ENCODE measurements at places on chromosomes 3 and 15.
A peak's percentile ranks its signal among the peaks of the same experiment; 100 is the strongest.

DNA sequence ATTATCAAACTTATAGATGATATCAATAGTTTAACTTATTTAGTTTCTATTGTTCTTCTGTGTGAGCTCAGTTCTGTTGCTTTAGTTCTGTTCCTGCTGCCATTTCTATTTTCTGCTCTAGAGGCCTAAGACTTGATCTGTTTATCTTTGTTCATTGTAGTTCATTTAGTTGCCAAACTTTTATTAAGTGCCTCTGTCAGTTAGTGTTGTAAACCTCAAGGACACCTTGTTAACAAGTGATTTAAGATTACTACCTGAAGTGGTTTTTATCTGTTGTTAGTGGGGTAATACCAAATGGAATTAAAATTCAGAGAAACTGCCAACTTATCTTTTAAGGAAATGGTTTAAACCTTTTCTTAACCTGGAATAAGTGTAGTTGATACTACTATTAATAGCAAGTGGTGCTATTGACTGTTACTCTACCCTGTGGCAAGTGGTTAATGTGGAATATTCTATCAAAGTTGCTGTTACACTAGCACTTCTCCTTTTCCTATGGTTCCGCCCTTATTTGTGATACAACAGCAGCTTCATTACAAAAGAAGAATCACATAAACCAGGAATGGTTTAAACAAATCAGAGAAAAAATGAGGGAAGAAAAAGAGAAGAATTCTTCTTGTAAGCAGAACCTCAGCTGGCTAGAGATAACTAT, 500.6 kb upstream of the GOLIM4 start:
- no peaks in the 10 kb centered on the region for H3K4me1 ChIP-seq
- H3K27me3 ChIP-seq = no peaks in the 10 kb centered on the region
- no peak overlapping the region for H3K27ac ChIP-seq

- H3K4me3 ChIP-seq = no peak overlapping the region
- no peak for DNase-seq
- H3K27ac ChIP-seq = no peak overlapping the region
- peaks cover 12% of the 10 kb centered on the region for H3K36me3 ChIP-seq
- peaks cover 5% of the 10 kb centered on the region for H3K4me1 ChIP-seq
- H3K27me3 ChIP-seq = peaks cover 26% of the 10 kb centered on the region
Observed at GRCh38 chr3:183259621-183260020, 6.6 kb downstream of the B3GNT5 start.

- H3K27ac ChIP-seq = no peak overlapping the region
- no peak for DNase-seq
- H3K4me1 ChIP-seq = peaks cover 3% of the 10 kb centered on the region
- H3K27me3 ChIP-seq = peaks cover 52% of the 10 kb centered on the region
- H3K4me3 ChIP-seq = no peak overlapping the region
Observed at GRCh38 chr15:88391700-88392099, 75.5 kb downstream of the MRPL46 start.

DNA sequence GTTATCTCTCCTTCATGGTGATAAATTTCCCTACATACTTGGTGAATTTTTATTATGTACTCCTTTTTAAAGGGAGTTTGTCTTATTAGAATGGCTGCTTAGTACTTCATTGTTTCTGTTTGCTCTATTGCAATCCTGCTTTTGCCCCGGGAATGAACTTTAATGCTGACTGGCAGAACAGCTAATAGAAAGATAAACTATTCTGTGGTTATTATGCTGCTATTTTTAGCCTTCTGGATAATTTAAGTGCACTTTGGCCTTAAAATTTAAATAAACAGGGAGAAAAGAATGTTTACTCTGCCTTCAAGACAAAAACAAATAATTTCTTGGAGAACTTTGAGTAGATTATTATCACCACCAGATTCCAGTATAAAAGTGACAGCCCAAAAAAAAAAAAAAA, 413.8 kb upstream of the CCDC54 start:
- H3K36me3 ChIP-seq = no peaks in the 10 kb centered on the region
- no peak overlapping the region for H3K4me3 ChIP-seq
- H3K27me3 ChIP-seq = peaks cover 6% of the 10 kb centered on the region
- H3K27ac ChIP-seq = no peak overlapping the region
- no peaks in the 10 kb centered on the region for H3K4me1 ChIP-seq

DNA sequence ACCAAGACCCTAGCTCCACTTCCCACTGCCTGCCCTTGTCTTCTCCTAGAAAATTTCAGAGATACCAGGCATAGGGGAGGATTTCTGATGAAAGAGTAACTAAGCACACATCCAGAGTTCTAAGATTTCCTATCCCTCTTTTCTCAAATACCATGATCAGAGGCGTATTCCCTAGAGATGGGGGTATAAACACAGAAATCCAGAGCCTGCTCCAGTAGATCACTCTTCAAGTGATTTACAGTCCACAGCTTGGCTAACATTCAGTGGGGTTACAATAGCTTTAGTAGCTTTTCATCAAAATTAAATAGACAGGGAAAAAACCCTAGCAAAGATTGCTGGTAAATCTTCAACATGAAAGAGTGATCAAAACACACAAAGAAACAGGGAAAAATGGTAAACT, 800.7 kb upstream of the GRM7 start:
- H3K36me3 ChIP-seq = no peaks in the 10 kb centered on the region
- no peak for DNase-seq
- H3K4me3 ChIP-seq = no peak overlapping the region

DNA sequence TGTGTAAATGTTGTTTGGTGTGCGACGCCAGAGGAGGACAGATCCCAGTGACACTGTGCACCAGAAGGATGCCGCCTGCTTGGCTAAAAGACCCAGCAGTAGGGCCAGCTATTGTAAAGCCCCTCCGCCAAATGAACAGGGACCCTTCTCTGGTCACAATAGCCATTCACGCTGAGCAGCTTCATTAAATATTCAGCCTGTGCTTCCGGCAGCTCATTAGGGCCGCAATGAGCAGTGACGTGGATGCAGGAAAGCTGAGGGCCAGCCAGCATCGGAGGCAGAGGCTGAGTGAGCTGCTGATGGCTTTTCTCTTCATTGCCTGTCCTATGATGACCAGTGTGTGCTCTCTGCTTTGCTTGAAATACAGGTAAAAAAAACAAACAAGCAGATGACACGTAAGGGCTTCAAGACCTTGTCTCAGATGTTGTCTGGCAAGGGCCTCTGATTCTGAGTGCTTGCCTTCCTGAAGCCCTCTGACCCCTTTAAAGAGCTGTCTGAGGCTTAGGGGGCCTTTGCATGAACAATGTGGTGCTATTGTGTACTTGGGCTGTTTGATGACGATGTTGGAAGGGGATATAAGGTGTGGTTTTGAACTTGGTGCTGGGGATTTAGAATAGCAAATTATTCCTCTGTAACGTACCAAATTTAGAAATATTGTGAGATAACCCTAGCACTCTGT, 130.4 kb downstream of the FEZF2 start:
- peaks cover 3% of the 10 kb centered on the region for H3K4me1 ChIP-seq
- H3K27me3 ChIP-seq = peaks cover 16% of the 10 kb centered on the region

- H3K27ac ChIP-seq = no peak overlapping the region
- H3K27me3 ChIP-seq = no peaks in the 10 kb centered on the region
- no peak for DNase-seq
- H3K4me3 ChIP-seq = no peak overlapping the region
Observed at GRCh38 chr3:56833022-56833421, 31.3 kb upstream of the ARHGEF3 start.

GRCh38 chr3:81638480-81638879, 123.0 kb downstream of the GBE1 start:
- no peak for DNase-seq
- no peak overlapping the region for H3K27ac ChIP-seq
- H3K4me1 ChIP-seq = no peaks in the 10 kb centered on the region
- no peaks in the 10 kb centered on the region for H3K27me3 ChIP-seq
- no peak overlapping the region for H3K4me3 ChIP-seq
- peaks cover 2% of the 10 kb centered on the region for H3K36me3 ChIP-seq

- H3K27ac ChIP-seq = no peak overlapping the region
- H3K4me3 ChIP-seq = no peak overlapping the region
- peaks cover 84% of the 10 kb centered on the region for H3K27me3 ChIP-seq
- no peak for DNase-seq
- peaks cover 3% of the 10 kb centered on the region for H3K36me3 ChIP-seq
Observed at GRCh38 chr3:64489361-64490044, 198.3 kb downstream of the ADAMTS9 start.

DNA sequence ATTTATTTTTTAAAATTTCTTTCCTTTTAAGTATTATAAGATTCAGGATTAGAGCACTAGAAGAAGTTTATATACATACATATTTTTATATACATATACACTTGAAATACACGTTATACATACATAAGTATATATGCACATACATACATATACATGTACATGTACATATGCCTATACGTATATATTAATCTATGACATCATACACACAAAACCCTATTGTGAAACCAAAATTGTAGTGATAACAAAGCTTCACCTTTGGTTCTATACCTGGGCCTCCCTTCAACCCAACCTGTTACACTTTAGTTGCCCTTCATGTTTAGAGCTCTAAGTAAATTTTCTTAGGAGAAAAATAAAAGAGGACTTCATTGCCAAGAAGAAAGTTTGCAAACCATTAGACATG, 17.0 kb downstream of the AADACL2 start:
- no peak overlapping the region for H3K27ac ChIP-seq
- no peak overlapping the region for H3K4me3 ChIP-seq
- no peaks in the 10 kb centered on the region for H3K4me1 ChIP-seq

DNA sequence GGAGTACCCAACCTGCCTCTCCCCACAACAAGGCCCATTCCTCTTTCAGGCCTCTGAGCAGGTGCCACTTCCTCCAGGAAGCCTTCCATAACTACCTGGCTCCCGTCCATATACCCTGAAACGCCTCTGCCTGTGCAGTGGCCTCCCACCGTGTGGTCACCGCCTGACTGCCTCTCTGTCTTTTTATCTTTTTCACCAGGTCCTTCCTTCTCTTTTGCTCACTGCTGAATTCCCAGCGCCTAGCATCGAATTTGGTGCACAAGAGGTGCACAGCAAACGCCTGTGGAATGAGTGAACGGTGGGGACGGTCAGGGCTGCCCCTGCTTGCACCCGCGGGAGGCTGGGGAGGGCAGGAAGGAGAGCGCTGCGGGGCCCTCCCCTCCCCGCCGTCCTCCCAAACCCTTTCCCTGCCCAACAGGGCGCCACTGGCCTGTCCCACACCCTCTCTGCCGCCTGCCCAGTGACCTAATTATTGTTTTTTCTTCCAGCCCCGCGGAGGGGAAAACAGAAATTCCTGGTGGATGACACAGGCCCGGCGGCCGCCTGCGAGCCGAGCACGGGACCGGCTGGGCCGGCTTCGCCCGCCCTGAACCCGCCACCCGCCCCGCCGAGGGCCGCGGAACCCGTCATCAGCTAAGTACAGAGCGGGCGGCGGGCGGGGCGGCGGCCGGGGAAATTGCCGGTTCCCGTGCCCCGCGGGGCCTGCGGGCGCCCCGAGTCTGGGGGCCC, 140.1 kb downstream of the SMAD6 start:
- H3K36me3 ChIP-seq = peaks cover 13% of the 10 kb centered on the region
- H3K27me3 ChIP-seq = peaks cover 59% of the 10 kb centered on the region
- H3K27ac ChIP-seq = no peak overlapping the region
- H3K4me1 ChIP-seq = peaks cover 15% of the 10 kb centered on the region

GRCh38 chr3:129383292-129383860, 45.1 kb downstream of the EFCAB12 start:
- no peak for DNase-seq
- H3K4me1 ChIP-seq = peaks cover 2% of the 10 kb centered on the region
- no peak overlapping the region for H3K4me3 ChIP-seq
- H3K36me3 ChIP-seq = no peaks in the 10 kb centered on the region
- H3K27ac ChIP-seq = no peak overlapping the region

DNA sequence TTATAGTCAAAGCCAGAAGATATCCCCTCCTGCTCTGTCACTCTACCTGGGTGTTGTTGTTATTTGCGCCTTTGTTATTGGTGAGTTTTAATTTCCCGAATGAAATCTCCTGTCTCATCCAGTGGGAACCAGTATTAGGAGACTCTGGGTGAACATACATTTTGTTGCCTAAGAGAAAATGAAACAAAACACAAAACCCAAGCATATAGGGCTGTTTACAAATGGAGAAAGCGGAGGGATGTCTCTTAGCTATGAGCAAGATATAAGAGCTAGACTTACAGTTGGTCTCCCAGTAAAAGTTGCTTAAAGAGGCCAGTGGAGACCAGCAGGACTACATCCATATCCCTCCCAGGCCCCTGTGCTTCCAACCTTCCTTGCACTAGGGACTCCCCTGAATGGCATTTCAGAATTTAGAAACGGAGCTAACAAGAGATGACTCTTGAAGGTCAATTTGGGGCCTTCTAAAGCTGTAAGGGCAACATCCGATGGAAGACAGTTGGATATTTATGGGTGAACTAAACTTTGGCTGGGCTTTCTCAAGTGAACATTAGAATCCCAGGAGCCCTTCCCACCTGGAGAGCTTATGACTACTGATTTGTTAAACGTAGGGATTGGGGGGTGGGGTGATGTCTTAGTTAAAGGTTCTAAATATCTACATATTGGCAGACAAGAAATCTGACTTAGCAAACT, 2.7 kb downstream of the EOMES start:
- H3K27ac ChIP-seq = no peak overlapping the region
- DNase-seq = no peak
- no peaks in the 10 kb centered on the region for H3K36me3 ChIP-seq
- peak overlapping the region; percentile 25 for H3K4me3 ChIP-seq

- peak overlapping the region; percentile 97 for H3K4me3 ChIP-seq
- DNase-seq = no peak
- no peak overlapping the region for H3K27ac ChIP-seq
- H3K4me1 ChIP-seq = peaks cover 23% of the 10 kb centered on the region
Observed at GRCh38 chr3:11721479-11721878, 77.8 kb upstream of the VGLL4 start.

DNA sequence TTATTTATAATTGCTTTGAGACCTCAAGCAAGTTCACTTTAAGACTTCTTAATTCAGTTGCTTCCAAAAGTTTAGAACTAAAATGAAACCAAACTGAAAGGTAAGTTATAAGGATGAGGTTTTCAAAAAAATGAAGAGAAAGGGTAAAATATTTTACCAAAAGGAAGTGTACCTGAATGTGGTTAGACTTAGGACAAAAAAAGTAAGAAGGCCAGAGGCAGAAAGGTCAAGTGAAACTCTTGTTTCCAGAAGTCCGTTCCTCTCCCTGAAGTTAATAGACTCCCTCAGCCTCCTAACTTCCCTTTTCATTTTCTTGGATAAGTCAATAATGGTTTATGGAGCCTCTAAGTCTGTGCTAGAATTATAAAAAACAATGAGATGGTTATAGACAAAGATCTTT, 16.6 kb downstream of the BTLA start:
- peaks cover 43% of the 10 kb centered on the region for H3K4me1 ChIP-seq
- peaks cover 4% of the 10 kb centered on the region for H3K36me3 ChIP-seq
- H3K27ac ChIP-seq = peak overlapping the region; percentile 83
- DNase-seq = no peak

DNA sequence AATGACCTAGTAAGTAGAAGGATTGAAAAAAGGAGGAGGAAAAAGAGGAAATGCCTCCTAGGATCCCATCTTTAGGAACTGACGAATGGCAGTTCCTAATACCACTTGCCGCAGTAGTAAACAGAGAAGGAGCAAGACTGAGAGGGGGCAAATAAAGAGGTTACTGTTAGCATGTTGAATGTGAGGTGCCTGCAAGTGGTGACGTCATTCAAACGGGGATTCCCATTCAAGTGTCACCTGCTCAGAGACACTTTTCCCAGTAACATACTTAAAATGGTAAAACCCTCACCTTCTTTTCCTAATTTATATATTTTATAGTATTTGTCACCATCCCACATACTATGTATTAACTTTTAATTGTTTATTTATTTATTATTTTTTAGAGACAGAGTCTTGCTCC, 178.9 kb downstream of the IL5RA start:
- H3K27ac ChIP-seq = no peak overlapping the region
- H3K27me3 ChIP-seq = peaks cover 5% of the 10 kb centered on the region
- no peak for DNase-seq
- H3K4me1 ChIP-seq = peaks cover 3% of the 10 kb centered on the region
- H3K36me3 ChIP-seq = peaks cover 2% of the 10 kb centered on the region

- DNase-seq = peak; percentile 5
- no peak overlapping the region for H3K4me3 ChIP-seq
- no peaks in the 10 kb centered on the region for H3K36me3 ChIP-seq
- no peaks in the 10 kb centered on the region for H3K27me3 ChIP-seq
- H3K27ac ChIP-seq = no peak overlapping the region
- H3K4me1 ChIP-seq = no peaks in the 10 kb centered on the region
Observed at GRCh38 chr15:25238716-25239470, 199.9 kb downstream of the UBE3A start.
